Cerebellar nuclear complex (tissue), 1 donor: ENCODE measurements at places on chromosomes 7 and 10.
A peak's percentile ranks its signal among the peaks of the same experiment; 100 is the strongest.

- DNase-seq: no peak
Measured at GRCh38 chr7:110010359-110010758, 1080.6 kb upstream of the LRRN3 start.

- no peak for DNase-seq
Measured at GRCh38 chr10:45407542-45407941, 33.5 kb downstream of the ALOX5 start.

- DNase-seq: peak; percentile 44
Measured at GRCh38 chr10:13792006-13792405, 205.2 kb downstream of the PRPF18 start.

DNA sequence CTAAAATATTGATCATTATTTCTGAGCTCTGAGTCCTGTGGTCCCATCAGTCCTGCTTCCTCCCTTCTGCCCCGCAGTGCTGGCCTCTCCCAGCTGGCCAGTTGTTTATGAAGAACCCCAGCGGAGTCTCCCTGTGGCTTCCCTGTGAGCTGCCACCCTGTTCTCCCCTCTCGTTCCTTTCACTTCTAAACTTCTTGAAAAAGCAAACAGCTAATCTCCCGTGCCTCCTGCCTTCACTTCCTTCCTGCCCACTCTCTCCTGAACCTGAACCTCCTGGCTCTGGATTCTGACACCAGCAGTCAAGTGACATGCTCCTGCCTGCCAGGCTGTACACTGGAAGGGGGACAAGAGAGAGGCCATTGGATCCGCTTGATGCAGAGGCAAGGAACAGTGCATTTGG, 63.7 kb upstream of the ZPBP start:
- DNase-seq: no peak

- no peak for DNase-seq
Measured at GRCh38 chr10:58384095-58384494, 1.1 kb upstream of the TFAM start.

DNA sequence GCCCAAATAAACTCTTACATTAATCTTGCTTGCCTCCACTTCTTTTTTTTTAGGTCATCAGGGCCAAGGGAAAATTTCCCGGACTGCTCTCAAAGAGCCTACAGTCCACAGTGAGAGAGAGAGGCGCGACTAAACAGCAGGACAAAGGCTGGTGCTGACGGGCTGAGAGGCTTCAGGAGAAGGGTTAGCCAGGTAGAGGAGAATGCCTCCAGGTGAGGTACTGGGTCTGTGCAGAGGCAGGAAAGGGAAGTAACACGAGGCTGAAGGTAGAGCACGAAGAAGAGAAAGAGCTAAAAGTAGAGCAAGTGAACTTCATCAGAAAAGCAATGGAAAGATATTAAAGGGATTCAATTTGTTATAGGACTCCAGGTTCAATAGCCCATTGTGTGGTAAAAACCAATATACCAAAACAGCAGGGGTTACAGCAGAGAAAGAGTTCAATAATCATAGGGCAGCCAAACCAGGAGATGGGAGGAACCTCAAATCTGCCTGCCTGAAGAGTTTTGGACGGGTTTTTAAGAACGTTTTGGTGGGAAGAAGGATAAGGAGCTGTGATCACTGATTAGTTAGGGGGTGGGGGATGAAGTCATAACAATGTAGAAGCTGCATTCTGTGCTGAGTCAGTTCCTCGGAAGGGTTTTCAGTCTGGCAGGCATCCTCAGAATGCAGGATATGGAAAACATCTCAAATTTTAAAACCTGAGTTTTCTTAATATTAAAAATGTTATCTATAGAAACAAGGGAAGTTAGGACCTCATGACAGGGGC, 171.5 kb downstream of the AKR1D1 start:
- no peak for DNase-seq

GRCh38 chr10:75647675-75648074, 216.3 kb downstream of the LRMDA start:
- DNase-seq: no peak

DNA sequence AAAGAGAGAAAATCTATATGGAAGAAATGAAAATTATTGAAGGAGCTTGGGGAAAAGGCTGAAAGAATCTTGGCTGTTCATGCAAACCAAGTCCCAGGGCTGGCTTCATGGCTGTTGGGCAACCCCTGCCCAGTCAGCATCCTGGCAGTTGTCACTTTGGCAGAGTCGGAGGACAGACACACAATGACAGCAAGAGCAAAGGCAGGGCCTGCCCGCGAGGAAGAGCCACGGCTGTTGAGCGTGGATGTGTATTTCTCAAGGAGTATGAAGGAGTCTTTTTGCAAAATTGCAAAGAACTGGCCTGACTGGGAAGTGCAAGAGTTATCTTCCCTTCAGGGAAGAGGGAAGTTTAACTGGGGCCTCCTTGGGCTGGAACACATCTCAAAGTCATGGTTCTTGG, 11.7 kb downstream of the PTPRE start:
- no peak for DNase-seq

- DNase-seq: no peak
Measured at GRCh38 chr7:2482725-2483451, 6.7 kb upstream of the GRIFIN start.

DNA sequence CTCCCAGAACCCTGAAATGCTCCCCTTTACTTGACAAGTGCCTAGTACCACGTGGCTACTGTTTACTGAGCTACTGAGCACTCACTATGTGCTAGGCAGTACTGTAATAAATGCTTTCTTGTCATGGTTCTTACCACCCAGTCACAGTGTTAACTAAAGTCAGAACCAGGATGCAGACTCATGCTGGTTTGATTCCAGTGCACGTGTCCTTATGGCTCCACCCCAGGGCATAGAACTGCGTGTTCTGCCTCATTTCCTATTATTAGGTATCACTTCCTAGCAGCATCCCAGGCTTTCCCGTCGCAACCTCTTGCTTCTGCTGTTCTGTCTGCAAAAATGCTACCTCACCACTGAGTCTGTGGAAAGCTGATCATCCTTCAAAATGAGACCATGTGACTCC, 71.7 kb upstream of the DOCK1 start:
- no peak for DNase-seq

DNA sequence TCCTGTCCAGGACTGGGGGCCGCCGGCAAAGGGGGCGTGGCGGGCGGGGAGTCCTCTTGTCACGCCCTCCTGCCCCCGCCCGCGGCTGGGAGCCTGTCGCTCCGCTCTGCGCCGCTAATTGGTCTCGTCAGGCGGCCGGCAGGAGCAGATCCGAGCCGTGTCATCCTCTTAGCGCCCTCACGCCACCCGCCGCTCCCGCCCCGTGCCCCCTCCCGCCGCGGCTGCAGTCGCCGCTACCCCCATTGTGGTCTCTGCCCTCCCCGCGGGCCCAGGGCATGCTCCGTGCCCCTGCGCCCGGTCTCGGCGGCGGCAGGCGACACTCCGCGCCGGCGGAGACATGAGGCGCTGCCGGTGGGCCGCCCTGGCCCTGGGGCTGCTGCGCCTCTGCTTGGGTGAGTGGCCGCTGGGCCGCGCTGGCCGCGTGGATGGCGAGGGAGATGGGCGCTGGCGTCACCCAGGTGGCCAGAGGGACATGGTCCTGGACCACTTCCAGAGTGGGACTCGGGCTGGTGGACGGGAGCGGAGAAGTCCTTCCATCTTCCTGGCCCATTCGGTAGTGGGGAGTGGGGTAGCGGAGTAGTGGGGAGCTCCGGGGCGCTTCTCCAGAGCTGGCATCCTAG, at the start of gene CDHR1:
TSS of gene CDHR1 (plus strand) at position 114 of the 620 bp plus-strand sequence. CDS start at position 338, 224 bp downstream.
- no peak for DNase-seq

GRCh38 chr10:63132651-63133055, 475 bp upstream of the NRBF2 start:
- DNase-seq: no peak

DNA sequence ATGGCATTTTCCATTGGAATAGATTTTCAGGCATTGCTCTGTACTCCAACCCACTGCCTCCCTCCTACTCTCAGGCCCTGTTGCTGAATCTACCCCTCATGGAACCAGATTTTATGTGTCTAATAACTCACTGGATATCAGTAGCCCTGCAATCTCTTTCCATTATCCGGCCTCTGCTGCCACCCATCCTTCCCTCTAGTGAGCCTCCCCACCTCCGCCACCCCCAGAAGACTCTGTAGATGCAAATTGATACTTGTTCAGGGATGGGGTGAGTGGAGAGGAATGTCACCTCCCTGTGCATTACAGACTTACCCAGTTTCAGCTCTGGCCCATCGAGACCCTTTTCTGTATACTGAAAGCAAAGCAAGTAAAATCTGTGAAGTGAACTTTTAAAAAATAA, 52.3 kb upstream of the PHYHIPL start:
- no peak for DNase-seq

DNA sequence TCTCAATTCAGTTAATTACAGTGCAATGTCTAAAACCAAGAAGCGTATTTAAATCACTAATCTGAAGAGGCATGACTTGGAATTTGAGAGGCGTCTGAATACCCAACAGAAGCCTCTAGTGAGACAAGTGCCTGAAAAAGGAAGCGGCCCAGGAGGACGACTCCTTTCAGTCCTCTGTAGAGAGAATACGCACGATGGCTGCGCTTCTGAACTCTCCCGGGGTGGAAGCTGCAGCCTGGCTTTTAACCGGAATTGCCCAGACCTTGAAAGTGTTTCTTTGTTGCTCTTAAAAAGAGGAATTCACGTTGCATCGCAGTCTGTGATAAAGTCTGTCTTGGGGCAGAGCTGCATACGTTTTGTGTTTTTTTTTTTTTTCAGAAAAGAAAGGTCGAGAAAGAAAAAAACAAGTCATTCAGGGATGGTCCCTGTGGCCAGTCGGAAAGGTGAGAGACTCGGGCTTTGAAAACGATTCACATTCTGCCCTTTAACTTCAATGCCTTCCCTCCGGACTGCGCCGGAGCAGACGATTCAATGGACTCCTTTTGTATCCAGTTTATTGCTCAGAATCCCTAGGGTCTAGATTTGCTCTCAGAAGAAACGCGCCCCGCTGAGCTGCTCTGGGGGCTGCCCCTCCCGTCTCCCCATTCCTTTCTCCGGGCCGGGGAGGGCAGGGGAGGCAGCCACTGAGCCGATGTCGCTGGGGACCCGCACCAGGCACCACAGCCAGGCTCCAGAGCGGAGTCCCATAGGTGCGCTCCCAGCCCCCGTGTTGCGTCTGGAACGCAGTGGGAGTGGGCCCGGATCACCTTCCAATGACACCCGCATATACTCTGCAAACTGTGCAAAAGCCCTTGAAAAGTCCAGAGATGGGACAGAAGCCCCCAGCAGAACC, 994 bp upstream of the PTF1A start:
- DNase-seq: no peak

GRCh38 chr10:97991871-97992270, 38.5 kb downstream of the CRTAC1 start:
- DNase-seq: no peak

DNA sequence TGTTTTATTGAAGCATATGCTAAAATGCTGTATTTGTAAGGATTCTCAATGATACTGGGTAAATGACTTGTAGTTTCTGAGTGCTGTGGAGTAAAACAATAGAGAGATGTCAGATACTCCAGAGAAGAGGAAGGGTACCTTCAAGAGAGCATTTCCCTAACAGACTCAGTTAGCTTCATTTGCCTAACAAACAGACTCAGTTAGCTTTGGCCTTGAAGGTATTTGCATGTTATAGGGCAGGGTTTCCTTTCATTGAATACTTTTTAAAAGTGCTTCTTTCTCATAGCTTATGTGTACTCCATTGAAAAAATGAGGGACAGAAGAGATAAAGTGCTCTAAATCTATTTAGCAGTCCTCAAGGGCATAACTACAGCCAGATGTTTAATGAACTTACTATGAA, 101.8 kb downstream of the CHN2 start:
- no peak for DNase-seq

DNA sequence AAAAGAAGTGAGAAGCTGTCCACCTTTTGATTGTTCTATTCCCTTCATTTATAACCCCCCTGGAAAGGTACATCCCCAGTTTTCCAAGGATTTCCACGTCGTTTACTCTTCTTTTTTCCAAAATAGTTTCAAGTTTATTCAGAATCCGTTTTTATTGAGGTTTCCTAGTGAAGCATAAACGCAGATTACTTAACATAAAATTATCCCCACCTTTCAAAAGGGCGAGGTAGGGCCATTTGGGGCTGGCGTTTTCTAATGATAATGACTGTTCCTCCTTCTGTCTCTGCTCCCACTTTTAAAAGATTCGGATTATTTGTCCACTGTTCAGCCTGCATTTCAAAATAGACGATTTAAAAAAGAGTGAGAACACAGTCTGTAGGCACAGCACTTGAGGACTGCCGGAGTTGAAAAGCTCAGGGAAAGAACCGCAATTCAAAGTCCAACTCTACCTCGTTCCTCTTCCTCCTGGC, 165.2 kb upstream of the PPP1R3A start:
- DNase-seq: no peak

DNA sequence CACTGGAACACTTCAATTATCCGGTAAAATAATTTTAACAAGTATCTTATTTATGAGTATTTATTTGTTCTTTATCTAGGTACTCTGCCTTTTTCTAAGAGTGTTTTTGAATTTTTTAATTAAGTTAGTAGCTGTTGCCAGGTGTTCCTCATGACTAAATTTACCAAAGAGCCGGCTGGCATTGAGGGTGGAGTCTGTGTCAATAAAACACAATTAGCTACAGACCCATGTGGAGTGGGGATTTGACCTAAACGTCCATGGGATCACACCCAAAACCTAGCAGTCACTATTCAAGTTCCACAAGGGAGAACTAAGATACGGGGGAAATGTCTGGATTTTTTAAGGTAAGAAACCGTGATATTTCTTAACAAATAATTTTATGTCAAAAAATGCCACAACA, 9.8 kb downstream of the SLC16A12 start:
- no peak for DNase-seq

DNA sequence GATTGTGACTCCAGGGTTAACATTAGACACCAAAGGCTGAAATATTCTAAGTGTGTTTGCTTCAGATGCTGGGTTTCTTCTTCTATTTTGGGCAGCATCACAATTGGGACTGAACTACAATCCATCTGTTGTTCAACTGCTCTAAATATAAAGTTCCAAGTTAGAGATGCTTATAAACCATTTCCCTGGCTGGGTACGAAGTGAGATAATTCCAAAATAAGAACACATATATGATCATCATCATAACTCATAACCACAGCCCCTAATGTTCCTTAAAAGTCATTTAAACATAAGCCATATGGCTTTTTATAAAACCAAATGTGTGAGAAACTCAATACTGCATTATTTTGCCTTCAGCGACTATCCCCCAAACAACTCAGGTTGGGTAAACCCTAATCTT, 28.8 kb downstream of the DNA2 start:
- no peak for DNase-seq

- DNase-seq: no peak
Measured at GRCh38 chr7:50562136-50562535, 3.1 kb downstream of the DDC start.

- DNase-seq: no peak
Measured at GRCh38 chr7:81031243-81031642, 112.4 kb upstream of the SEMA3C start.
